Daoy (cell line): ENCODE measurements at places on chromosomes 3 and 15. TPM values are rescaled to one million over a fixed set of nuclear protein-coding genes. Genes with fewer than 3 reads are reported as not detected.

The TMEM212 gene
- not detected in 2 replicates for total RNA-seq

The PODXL2 gene
- 55.3 and 78.7 TPM in 2 replicates for total RNA-seq

The CAMK1 gene
- total RNA-seq: 7.7 and 28.1 TPM in 2 replicates

The CPN2 gene
- not detected in 2 replicates for total RNA-seq

The STRC gene
- total RNA-seq: not detected in 2 replicates

The GABRB3 gene
- 3.3 and 6.6 TPM in 2 replicates for total RNA-seq

The METTL6 gene
- 29.3 and 37.2 TPM in 2 replicates for total RNA-seq

The HESX1 gene
- total RNA-seq: 0.11 TPM in 1 of 2 replicates, not detected in the other

The ADGRG7 gene
- not detected in 2 replicates for total RNA-seq

The TICRR gene
- total RNA-seq: 7.0 and 10.0 TPM in 2 replicates

The DUOXA2 gene
- total RNA-seq: 0.15 TPM in 1 of 2 replicates, not detected in the other

The SH2D7 gene
- not detected in 2 replicates for total RNA-seq

The PRTG gene
- 0.63 and 2.9 TPM in 2 replicates for total RNA-seq

The KNG1 gene
- not detected in 2 replicates for total RNA-seq

The ILDR1 gene
- not detected in 2 replicates for total RNA-seq

The TMEM207 gene
- not detected in 2 replicates for total RNA-seq

The SPSB4 gene
- 2.3 and 2.4 TPM in 2 replicates for total RNA-seq

The FETUB gene
- total RNA-seq: not detected in 2 replicates

The ZPLD1 gene
- 0.06 TPM in 1 of 2 replicates, not detected in the other for total RNA-seq

The LIPH gene
- 0.63 TPM in 1 of 2 replicates, not detected in the other for total RNA-seq

The FMN1 gene
- total RNA-seq: 4.9 and 5.7 TPM in 2 replicates

The HDC gene
- not detected in 2 replicates for total RNA-seq

The MAPKAPK3 gene
- total RNA-seq: 21.7 and 23.4 TPM in 2 replicates

The ANKUB1 gene
- not detected in 2 replicates for total RNA-seq

The MYLK gene
- total RNA-seq: 48.9 and 52.7 TPM in 2 replicates

The ST8SIA2 gene
- total RNA-seq: 2.9 and 6.4 TPM in 2 replicates

The COLQ gene
- total RNA-seq: 0.06 and 0.29 TPM in 2 replicates

The OR5K2 gene
- total RNA-seq: not detected in 2 replicates

The TASOR gene
- total RNA-seq: 43.5 and 47.9 TPM in 2 replicates

The MYRIP gene
- not detected in 2 replicates for total RNA-seq

The NR1I2 gene
- 1.0 and 1.3 TPM in 2 replicates for total RNA-seq

The TPRG1 gene
- total RNA-seq: 0.54 and 0.69 TPM in 2 replicates

The ECE2 gene
- total RNA-seq: not detected in 2 replicates

The CORO2B gene
- 2.5 and 2.6 TPM in 2 replicates for total RNA-seq

The C2CD4B gene
- not detected in 2 replicates for total RNA-seq

The IL17RE gene
- total RNA-seq: 0.06 and 0.18 TPM in 2 replicates

The FAM107A gene
- total RNA-seq: 0.11 TPM in 1 of 2 replicates, not detected in the other

The GXYLT2 gene
- 3.7 and 6.7 TPM in 2 replicates for total RNA-seq

The SLC30A4 gene
- 1.8 and 2.1 TPM in 2 replicates for total RNA-seq

The IP6K1 gene
- total RNA-seq: 12.6 and 17.7 TPM in 2 replicates

The TMC3 gene
- total RNA-seq: not detected in 2 replicates

The UROC1 gene
- total RNA-seq: not detected in 2 replicates

The SAMMSON gene
- total RNA-seq: not detected in 2 replicates

The SLC25A36 gene
- 36.0 and 54.2 TPM in 2 replicates for total RNA-seq
